MG63 (cell line): ENCODE measurements at places on chromosomes 4 and X. TPM values are rescaled to one million over a fixed set of nuclear protein-coding genes. Genes with fewer than 3 reads are reported as not detected.

Gene GLRA2
- not detected in 2 replicates for total RNA-seq

Gene XKRX
- not detected in 2 replicates for total RNA-seq

Gene SLITRK4
- total RNA-seq: 0.10 and 0.56 TPM in 2 replicates

Gene DMRTC1
- not detected in 2 replicates for total RNA-seq

Gene ASB12
- not detected in 2 replicates for total RNA-seq

Gene IL15
- total RNA-seq: 6.2 and 9.3 TPM in 2 replicates

Gene DOK7
- total RNA-seq: 7.1 and 9.6 TPM in 2 replicates

Gene TMPRSS11B
- total RNA-seq: not detected in 2 replicates

Gene MED28
- total RNA-seq: 10.3 and 18.1 TPM in 2 replicates
